Caco-2 (cell line): ENCODE measurements at places on chromosomes 7 and 10. TPM values are rescaled to one million over a fixed set of nuclear protein-coding genes. Genes with fewer than 3 reads are reported as not detected.
A peak's percentile ranks its signal among the peaks of the same experiment; 100 is the strongest.

XPNPEP1 gene
- 76.6 and 92.4 TPM in 2 replicates for total RNA-seq

PLXNA4 gene
- total RNA-seq: 0.43 and 0.58 TPM in 2 replicates

FAM13C gene
- 0.18 and 0.42 TPM in 2 replicates for total RNA-seq

ARHGEF35 gene
- 15.7 and 20.5 TPM in 2 replicates for total RNA-seq

HPS1 gene
- total RNA-seq: 39.9 and 51.9 TPM in 2 replicates

DNA sequence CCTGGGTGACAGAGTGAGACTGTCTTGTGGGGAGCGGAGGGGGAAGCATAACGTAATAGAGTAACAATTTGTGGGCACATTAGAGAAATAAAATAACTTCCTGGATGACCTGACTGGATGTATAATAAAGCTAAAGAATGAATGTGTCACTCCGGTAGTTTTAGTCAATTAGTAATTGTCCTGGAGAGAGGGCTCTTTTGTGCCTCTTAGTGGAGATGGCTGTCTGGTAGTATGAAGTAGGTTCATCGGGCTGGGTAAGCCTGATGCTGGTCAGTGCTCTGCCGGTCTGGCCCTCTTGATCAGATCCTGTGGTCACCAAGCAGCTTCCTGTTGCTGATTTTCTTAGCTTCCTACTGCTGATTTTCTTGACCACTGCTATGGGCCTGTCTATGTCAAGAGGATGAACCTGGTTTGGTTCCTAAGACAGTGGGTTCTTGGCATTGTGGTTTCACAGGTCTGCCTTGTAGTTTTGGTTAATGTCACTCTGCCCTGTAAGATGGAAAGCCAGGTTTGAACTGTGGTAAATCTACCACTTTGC, 34.1 kb downstream of the ZRANB1 start:
- H3K36me3 ChIP-seq: peaks cover 2% of the 10 kb centered on the region; the same call in 1 of the 2 replicates
- no peaks in the 10 kb centered on the region for H3K4me1 ChIP-seq
- H3K4me3 ChIP-seq: no peak overlapping the region
- H3K27ac ChIP-seq: no peak overlapping the region
- DNase-seq: no peak

DNA sequence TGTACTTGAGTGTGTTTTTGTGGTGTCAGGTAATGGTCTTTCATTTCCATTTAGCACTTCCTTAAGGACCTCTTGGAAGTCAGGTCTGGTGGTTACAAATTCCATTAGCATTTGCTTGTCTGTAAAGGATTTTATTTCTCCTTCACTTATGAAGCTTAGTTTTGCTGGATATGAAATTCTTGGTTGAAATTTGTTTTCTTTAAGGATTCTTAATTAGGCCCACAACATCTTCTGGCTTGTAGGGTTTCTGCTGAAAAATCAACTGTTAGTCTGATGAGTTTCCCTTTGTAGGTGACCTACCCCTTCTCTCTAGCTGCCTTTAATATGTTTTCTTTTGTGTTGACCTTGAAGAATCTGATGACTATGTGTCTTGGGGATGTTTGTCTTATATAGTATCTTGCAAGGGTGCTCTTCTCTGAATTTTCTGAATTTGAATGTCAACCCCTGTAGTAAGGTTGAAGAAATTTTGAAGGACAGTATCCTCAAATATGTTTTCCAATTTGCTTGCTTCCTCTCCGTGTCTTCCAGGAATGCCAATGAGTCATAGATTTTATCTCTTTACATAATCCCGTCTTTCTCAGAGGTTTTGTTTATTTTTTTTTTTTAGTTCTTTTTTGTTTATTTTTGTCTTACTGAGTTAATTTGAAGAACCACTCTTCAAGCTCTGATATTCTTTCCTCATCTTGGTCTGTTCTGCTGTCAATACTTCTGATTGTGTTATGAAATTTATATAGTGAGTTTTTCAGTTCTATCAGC, 70.2 kb downstream of the SLC39A12 start:
- no peaks in the 10 kb centered on the region for H3K27me3 ChIP-seq
- no peaks in the 10 kb centered on the region for H3K4me1 ChIP-seq
- no peak overlapping the region for H3K4me3 ChIP-seq
- no peak for DNase-seq
- H3K36me3 ChIP-seq: no peaks in the 10 kb centered on the region

GRCh38 chr7:2409745-2410414, 6.5 kb downstream of the CHST12 start:
- no peaks in the 10 kb centered on the region for H3K27me3 ChIP-seq
- no peak overlapping the region for H3K4me3 ChIP-seq
- no peaks in the 10 kb centered on the region; the same call in 1 of the 2 replicates for H3K36me3 ChIP-seq
- H3K27ac ChIP-seq: peak overlapping the region; percentile 62

GRCh38 chr10:17199351-17199804, 2.1 kb downstream of the TRDMT1 start:
- H3K27ac ChIP-seq: no peak overlapping the region
- H3K4me1 ChIP-seq: peaks cover 20% of the 10 kb centered on the region
- no peaks in the 10 kb centered on the region for H3K27me3 ChIP-seq
- H3K4me3 ChIP-seq: no peak overlapping the region
